ENCODE measurements at places on chromosomes 4 and X.

DNA sequence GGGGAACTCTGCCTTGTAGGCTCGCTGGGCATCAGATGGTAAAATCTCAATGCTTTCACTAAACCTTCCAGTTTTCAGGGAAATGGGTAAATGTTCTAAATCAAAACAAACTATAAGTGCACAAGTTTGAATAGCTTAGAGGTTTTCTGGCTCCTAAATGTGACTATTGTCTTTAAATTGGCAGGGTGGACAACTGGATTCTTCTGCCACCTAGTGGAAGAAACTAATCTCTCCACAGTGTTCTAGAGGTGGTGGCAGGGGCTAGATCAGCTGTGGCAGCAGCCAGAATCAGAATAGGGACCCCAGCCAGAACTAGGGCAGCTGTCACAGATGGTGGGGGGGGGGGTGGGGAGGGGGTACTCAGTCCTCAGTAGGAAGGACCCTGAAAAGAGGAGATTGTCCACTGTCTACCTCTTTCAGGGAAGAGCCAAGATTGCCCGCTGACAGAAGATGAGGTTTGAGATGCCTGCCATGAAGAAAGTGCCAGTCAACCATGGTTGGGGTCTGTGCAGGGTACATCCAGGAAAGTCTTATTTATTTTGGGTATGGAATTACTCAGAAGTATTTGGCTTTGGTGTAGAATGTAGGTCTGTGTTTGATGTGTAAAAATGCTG, 201.4 kb downstream of the CCNG2 start:
- DNase-seq = peak; percentile 35

DNA sequence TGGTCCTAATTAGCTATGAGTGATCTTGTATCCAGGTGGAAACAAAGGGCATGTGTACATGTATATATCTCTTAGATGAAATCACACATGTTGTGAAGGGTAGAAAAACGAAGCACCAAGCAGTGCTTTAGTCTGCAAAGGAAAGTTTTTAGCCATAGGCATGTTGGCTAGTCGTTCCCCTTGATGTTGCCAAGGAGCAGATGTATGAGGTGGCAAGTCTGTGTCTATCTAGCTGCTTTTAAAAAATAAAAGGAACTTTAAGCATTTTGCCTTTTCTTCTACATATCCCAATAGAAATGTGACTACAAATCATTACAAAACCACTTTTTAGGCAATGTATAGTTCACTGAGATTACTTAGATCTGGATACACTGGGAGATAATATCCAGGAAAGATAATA, 63.1 kb downstream of the NSUN7 start:
- DNase-seq = no peak

DNA sequence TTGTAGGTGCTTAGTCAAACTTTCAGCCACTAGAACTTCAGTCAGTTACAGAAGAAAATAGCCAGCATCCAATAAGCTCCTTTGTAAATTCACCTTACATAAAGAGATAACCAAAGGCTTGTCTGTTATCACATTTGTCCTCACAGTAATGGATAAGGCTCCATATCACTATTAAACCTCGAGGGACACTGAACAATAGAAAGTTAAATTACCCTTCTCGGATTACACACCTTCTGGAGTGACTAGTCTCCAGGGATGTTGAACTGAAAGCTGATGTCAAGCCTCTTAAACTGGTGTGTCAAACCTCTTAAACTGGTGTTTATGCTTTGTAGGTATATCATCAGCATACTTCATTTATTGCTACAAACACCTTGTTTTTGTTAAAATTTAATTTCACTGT, 639.0 kb downstream of the CENPC start:
- DNase-seq = no peak

DNA sequence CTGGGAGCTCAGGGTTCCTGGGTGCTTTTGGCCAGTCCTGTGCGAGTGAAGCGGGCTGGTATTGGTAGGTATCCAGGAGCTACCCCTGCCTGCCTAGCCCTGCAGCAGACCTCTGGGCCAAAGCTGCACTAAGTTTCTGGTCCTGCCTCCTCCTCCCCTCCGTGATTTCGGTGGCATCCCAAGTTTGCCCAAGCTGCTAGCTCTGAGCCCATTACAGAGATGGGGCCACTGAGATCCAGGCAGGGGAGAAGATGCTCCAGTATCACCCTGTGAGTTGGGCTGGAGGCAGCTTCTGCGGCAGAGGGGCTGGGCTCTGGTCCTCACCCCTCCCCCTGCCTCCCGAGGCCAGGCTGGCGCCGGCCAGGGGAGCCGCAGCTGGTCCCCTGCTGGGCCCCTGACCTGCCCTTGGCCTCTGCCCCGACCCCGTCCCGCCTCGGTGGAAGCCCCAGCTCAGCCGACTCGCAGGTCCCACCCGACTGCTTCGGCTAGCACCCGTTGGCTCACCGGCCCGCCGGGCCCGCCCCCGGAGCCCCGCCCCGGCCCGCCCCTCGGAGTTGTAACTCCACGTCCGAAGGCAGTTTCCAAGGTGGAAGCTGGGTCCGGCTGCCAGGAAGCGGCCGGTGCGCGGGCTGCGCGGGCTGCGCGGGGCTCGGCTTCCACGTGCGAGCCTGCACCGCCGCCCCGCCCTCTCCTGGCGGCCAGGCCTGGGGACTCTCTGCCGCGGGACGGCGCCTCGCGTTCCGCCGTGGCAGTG, at the start of gene DUSP9:
Gene DUSP9, plus strand, starts transcription at position 584 of the 754 bp plus-strand sequence. CDS start 751 bp downstream, outside the sequence.
- DNase-seq = no peak

- DNase-seq = no peak
Observed at GRCh38 chr4:185559915-185560281, 24.6 kb upstream of the PDLIM3 start.

- no peak for DNase-seq
Observed at GRCh38 chr4:44368413-44369167, 80.0 kb downstream of the KCTD8 start.

GRCh38 chr4:16846540-16847117, 51.8 kb downstream of the LDB2 start:
- DNase-seq = no peak

DNA sequence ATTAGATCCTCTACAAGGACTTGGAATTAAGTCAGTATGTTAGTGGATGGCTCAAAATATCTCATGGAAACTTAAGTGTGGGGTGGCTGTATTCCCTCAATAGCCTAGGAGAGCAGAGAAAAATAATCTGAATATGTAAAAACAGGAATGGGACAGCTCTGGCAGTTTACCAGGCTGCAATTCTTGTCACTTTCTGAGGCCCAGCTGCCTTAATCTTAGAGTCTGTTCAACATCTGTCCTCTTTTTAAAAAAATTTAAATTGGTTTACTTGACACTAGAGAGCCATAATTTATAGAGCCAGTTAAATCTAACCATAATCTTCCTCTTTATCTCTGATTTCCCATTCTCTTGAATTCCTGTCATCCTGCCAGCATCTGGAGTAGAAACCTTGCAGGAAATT, 109.2 kb upstream of the CXCL13 start:
- no peak for DNase-seq

GRCh38 chr4:76729980-76730379, 168.0 kb downstream of the SOWAHB start:
- no peak for DNase-seq

- no peak for DNase-seq
Observed at GRCh38 chr4:182768838-182769237, 148.3 kb downstream of the DCTD start.

DNA sequence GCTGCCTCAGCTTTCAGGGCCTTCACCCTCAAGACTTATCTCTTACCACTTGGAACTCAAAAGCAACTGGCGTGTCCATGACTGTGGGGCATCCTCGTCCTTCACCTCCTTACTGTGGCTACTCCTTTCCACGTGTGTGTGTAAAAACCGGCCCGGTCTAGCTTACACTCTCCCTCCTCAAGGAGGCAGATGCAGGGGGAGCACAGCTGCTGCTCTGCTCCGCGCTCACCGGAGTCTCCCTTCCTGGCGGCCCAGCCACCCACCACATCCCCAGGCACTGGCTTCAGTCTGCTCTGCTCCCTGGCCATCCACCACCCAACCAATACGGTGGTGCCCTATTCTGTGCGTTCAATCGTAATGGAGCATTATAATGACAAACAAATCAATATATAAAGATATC, 8.3 kb downstream of the RNF212 start:
- DNase-seq = no peak

DNA sequence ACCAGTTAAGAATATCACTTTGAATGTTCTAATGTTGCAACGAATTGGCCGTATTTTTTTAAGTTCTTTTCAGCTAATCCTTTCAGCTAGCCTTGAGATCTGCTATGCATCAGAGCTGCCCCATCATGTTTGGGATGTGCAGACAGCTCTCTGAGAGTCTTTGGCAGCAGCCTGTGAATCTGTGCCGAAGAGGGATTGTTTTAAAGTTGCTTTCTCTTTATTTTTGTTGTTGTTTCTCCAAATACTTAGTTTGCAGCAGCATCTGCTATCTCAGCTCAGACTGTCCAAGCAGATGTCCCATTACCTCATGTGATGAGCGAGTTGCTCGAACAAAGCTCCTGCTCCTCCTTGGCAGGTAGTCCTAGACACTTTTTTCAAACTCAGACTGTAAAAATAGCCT, 1002.5 kb upstream of the INTU start:
- no peak for DNase-seq

DNA sequence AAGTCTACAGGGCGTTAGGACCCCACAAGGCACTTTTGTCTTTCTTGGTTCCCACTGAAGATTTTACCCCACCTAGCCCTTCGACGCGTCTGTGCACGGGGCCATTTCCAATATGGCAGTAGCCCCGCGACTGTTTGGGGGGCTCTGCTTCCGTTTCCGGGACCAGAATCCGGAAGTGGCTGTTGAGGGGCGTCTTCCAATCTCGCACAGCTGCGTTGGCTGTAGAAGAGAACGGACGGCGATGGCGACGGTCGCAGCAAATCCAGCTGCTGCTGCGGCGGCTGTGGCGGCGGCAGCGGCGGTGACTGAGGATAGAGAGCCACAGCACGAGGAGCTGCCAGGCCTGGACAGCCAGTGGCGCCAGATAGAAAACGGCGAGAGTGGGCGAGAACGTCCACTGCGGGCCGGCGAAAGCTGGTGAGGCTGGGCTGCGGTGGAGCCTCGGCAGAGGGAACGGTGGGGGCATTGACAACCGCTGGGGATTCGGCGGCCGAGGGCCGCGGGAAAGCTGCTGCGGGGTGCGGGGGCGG, at the start of gene USP11:
Gene USP11, plus strand, starts transcription at position 207 of the 530 bp plus-strand sequence. Its CDS starts 35 bp downstream, at position 242.
- DNase-seq = peak; percentile 55

DNA sequence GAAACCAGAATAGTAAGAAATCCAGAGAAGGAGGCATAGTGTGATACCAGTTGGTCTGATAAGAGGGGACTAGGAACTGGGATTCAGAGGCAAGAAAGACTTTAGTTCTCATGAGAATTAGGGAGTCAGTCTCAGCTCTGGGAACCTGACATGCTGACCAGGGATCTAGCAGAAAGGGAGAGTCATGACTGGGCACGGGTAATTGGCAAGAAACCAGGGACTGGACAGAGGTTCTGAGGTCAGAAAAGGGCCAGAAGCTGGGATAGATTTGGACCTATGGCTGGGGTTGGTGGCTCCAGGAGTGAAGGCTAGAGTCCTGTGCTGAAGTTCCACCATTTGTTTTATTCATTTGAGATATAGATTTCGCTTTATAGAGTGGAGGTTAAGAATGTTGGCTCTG, 110.2 kb upstream of the C1GALT1C1 start:
- DNase-seq = no peak

DNA sequence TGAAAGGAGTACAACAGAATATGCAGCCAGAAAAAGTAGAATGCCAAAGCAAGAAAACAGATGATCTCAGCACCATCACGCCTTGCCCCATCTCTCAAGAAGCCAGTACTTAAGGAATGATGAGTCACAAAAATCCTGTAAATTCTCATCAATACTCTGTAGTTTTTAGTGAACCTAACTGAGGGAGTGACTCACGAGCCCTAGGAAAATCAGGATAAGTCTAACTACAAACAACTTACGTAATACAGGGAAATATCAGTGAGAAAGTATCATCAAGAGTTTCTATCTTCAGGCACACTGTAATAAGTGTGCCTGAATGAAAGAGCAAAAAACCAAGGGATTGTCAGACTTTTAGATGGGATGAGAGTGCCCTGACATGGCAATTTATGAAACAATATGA, 644.4 kb downstream of the STPG2 start:
- peak; percentile 9 for DNase-seq

DNA sequence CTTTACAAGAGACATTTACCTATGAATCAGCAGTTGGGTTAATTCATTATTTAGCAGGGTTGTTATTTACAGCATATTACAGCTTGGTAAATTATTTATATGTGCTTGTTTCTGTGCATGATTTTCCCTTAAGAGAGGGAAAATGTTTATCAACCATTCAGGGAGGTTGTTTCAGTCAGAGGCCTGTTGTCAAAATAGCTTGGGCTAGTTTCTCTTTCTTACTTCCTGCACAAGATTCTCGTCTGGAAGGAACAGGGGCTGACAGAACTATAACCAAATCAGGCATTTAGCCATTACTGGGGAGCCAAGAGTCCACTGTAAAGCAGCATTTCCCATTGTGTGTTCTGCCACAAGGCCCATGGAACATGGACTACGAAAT, 135.8 kb downstream of the HS6ST2 start:
- no peak for DNase-seq

DNA sequence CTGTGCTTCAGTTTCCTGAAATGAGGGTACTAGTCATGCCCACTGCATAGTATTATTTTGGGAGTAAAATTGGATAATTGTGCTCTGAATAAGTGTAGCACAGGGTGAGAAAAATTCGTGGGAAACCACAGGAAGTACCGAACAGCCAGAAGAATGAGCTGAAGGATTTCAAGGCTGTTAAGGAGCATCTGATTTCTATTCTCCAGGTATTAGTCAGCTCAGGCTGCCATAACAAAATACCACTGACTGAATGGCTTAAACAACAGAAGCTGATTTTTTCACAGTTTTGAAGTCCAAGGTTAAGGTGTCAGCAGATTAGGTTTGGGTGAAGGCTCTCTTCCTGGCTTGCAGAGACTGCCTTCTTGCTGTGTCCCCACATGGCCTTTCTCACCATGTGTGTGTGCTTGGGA, 41.9 kb downstream of the WWC2 start:
- no peak for DNase-seq

DNA sequence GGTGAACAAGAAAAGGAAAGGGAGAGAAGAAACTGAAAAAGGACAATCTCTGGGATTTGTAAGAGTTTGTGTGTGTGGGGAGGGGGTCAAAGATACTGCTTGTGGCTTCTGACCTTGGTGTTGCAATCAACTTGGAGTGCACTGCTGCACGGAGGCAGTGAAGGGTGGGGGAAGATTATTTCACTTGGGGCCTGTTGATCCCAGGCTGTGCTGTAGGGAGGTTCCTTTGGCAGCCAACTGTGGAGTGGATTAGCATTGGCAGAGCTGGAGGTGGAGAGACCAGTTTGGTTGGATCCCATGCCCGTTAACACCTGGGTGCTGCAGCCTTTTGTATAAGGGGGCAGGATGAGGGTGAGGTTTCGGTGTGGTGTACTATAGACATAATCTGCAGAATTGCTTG, 38.2 kb downstream of the AFF1 start:
- DNase-seq = no peak

- DNase-seq = no peak
Observed at GRCh38 chr4:123408471-123409084, 12.0 kb downstream of the SPRY1 start.

GRCh38 chr4:61571761-61572559, 371.8 kb downstream of the ADGRL3 start:
- peak; percentile 21 for DNase-seq

- DNase-seq = peak; percentile 94
Observed at GRCh38 chr4:76208005-76208765, 5.4 kb downstream of the SCARB2 start.

- no peak for DNase-seq
Observed at GRCh38 chr4:146191766-146192458, 16.4 kb downstream of the LSM6 start.

- no peak for DNase-seq
Observed at GRCh38 chrX:154795016-154795415, 10.3 kb downstream of the MPP1 start.

GRCh38 chrX:109614951-109615350, 10.0 kb downstream of the KCNE5 start:
- no peak for DNase-seq

Data from RKO (cell line).